HCT116 (cell line): ENCODE measurements at places on chromosomes 13 and 19.
A peak's percentile ranks its signal among the peaks of the same experiment; 100 is the strongest.

- DNase-seq, result no peak
Measured at GRCh38 chr13:99590519-99591011, 89.3 kb downstream of the TM9SF2 start.

GRCh38 chr13:75645141-75645540, 9.0 kb downstream of the LMO7 start:
- DNase-seq, result no peak

DNA sequence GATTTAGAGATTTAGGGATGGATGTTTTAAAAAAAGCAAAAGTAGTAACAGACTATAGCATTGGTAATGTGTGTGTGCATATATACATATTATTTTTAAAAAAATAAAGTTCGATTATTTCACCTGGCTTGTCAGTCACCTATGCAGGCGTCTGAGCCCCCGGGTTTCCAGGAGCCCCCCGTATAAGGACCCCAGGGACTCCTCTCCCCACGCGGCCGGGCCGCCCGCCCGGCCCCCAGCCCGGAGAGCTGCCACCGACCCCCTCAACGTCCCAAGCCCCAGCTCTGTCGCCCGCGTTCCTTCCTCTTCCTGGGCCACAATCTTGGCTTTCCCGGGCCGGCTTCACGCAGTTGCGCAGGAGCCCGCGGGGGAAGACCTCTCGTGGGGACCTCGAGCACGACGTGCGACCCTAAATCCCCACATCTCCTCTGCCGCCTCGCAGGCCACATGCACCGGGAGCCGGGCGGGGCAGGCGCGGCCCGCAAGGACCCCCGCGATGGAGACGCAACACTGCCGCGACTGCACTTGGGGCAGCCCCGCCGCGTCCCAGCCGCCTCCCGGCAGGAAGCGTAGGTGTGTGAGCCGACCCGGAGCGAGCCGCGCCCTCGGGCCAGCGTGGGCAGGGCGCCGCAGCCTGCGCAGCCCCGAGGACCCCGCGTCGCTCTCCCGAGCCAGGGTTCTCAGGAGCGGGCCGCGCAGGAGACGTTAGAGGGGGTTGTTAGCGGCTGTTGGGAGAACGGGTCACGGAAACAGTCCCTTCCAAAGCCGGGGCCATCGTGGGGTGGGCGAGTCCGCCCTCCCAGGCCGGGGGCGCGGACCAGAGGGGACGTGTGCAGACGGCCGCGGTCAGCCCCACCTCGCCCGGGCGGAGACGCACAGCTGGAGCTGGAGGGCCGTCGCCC, 840 bp upstream of the CCNA1 start:
- no peak for DNase-seq

DNA sequence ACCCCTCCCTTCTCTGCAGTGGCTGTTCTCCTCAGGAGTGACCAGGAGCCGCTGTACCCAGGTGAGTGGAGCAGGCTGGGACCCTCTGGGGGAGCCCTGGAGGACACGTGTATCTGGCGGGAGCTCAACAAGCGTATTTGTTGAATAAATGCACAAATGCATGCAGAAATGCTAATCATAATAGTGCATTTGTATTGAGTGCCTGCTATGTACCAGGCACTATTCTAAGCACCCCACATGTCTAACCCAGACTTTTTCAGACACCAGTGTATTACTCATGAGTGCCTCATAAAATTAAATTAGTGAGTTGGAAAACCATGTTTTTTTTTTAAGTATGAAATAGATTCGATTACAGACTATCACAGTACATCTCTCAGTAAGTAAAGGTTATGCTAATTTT, 7.9 kb downstream of the HPN start:
- DNase-seq, result no peak

DNA sequence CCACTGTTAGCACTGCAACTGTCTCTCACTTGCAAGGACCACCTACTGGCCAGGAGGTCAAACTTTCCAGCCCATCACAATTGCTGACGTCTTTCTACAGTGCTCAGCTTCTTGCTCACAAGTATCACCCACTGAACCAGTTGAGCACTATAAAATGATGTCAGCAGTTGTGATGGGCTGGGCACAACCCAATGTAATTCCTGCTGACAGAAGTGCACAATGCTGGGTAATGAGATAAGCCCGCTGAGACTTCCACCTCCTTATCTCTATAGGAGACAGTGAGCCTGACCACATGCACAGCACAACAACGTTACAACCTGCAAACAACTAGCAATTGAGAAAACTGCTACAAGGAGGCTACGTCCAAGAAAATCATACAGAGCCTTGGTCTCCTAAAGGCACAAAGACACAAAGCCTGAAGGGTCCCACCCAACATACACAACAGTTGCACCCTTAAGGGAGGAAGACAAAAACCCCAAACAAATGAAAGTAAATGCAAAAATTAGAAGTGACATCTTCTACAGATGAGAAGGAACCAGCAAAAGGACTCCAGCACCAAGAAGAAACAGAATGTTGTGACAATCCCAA, 273.2 kb downstream of the LIG4 start:
- DNase-seq, result no peak

GRCh38 chr19:8654591-8655339, 24.3 kb downstream of the NFILZ start:
- peak; percentile 48 for DNase-seq

DNA sequence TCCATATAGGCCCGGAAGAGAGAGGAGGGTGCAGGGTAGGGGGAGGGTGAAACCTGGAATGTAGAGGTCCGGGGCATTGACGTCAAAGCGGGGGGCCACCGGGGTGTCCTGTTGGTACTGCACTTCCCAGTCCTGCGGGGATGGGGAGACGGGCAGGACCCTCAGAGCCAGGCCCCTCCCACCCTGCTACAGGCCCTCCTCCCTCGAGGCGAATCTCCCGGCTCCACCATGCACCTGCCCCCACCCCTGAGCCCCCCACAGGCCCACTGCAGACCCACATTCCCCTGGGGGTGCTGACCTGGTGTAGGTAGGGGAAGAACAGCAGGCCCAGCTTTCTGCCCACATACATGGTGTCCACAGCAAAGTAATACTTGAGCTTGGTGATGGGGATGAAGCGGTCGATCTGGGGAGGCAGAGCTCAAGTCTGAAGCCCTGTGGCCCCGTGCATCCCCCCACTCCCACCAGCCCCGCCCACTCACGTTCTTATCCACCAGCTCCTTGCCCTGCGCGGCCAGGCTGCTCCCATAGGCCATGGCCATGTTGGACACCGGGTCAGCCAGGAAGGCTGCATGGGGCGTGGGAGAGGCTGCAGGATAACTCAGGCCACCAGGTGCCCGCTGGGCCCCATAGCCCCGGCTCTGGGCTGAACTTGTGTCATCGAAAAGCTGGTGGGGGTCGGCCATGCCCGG, 5.0 kb downstream of the C19orf33 start:
- no peak for DNase-seq

DNA sequence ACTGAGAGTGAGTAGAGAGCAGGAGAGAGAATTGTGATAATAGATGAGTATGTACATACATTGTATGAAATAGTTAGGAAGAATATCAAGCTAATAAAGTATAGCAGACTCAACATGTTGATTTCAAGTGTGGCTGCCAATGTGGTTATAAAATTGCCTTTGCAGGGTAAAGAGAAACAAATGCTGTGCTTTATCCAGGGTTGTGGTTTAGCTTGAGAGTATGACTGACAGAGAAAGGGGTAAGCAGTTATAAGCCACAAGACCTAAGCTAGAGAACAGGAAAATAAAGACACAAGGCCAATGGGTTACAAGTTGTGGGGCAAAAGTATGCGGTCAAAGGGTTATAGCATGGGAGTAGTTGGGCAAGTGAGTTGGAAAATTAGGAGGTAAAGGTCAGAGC, 1217.5 kb downstream of the DIAPH3 start:
- DNase-seq, result no peak

- DNase-seq, result no peak
Measured at GRCh38 chr13:106858903-106859532, 291.1 kb upstream of the ARGLU1 start.

DNA sequence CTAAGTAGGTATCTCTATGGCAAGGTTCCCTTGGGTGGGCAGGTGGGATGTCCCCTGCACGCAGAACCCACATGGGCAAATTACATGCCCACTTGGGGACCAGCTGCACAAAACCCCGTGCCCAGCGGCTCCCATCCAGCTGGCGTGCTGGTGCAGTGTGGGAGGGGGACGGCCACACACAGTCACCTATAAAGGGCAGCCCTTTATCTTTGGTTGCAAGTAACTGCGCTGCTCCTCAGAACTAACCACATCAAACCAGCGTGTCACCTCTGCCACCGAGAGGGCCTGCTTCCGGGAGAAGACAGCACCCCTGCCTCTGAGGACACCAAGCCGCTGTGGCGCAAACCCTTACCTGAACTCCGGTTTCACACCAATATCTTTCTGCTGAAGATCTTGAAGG, 32.2 kb downstream of the ANKRD27 start:
- no peak for DNase-seq

DNA sequence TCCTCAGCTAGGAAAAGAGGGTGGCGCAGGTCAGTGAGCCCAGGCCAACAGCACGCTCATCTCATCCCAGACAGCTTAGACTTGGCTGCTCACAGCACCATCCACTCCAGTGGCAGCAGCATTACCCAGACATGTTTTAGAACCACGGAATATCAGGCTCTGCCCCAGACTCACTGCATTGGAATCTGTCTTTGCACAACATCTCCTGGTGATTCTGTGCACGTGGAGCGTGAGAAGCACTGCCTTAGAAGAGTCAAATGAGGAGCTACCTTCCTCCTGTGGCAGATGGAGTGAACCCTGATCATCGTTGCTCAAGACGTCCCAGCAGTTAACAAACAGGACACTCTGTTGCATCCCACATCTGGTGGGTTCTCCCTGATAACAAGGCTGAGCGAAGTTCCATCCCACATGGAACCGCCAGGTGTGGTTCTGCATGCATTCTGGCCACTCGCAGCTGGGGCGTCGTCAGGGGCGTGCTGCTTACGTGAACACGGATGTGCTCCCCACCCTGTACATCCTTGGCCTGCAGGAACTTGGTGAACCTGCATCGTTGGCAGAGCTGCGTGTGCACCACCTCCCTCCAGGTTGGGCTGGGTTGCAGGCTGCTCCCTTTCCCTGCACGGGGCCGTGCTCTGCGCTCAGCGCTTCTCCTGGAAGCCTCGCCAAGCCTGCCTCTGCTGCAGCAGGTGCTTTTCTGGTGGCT, 25.2 kb upstream of the ATP11A start:
- DNase-seq, result no peak

- no peak for DNase-seq
Measured at GRCh38 chr13:36713887-36714286, 40.1 kb downstream of the SERTM1 start.

GRCh38 chr13:113225515-113225914, 16.1 kb downstream of the CUL4A start:
- no peak for DNase-seq

- no peak for DNase-seq
Measured at GRCh38 chr13:45209229-45209628, 8.4 kb upstream of the KCTD4 start.

- no peak for DNase-seq
Measured at GRCh38 chr19:11404588-11405222, 14.4 kb downstream of the RGL3 start.

DNA sequence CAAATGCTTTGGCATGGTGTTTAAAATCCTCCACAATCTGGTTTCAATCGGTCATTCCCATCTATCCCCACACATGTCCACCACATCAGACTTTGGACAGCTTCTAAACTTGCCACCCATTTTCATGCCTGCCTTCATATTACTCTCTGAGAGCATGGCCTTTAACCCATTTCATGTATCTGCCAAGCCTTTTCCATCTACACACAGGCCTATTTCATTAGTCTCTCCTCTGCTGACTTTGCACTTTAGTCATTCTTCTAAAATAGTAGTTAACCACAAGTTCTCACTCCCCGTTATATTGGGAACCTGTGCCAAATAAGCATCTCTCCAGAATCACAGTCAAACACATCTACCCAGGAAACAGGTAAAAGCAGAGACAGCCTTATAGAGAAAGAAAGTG, 142.2 kb downstream of the MZT1 start:
- no peak for DNase-seq
